Sciatic nerve (tissue), 2 donors: ENCODE measurements at places on chromosomes 2 and 18.

- no peak for DNase-seq
Observed at GRCh38 chr18:23992089-23992940, 22.2 kb upstream of the TTC39C start.

- no peak for DNase-seq
Observed at GRCh38 chr2:57429831-57430230, 616.8 kb upstream of the VRK2 start.

GRCh38 chr18:32596501-32596900 is 125.8 kb upstream of the GAREM1 start:
- no peak for DNase-seq

GRCh38 chr18:75210274-75211001 is at the start of gene TSHZ1:
Gene TSHZ1, plus strand, starts transcription at chr18:75210797. Its CDS starts 1,080 bp downstream, at chr18:75211877.
- DNase-seq: peak; percentile 69

DNA sequence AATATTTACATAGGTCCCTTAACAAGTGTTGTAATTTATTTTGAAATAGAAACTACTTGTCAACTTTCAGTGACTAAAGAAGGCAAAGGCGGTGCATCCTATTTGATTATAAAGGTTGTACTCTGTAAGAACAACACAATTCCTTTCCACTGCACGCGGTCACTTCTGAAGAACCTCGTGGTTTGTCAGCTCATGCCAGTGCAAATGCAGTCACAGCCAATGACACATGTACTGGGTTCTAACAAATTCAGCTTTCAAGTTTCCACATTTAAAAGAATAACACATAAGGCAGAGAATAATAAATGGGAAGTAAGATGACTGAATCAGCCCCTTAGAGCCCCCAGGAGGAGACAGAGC is 39.7 kb downstream of the CYB5A start:
- DNase-seq: no peak

DNA sequence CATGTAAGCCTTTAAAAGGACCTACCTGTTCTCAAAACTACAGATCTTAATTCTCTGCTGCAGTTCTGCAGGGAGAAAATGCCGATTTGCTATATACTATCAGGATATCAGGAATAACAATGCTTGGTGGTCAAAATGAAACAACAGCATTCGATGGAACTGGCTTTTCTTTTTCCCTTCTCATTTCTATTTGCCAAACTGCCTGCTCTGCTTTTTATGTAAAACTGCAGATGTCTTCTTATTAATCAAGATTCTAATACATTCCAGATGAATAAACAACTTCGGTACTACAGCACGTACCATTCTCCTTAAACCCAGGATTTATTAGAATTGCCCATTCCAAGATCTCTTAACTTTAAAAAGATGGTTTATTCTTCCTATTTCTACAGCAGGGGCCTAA is 100.9 kb downstream of the ZNF521 start:
- DNase-seq: no peak

- no peak for DNase-seq
Observed at GRCh38 chr2:156405586-156405985, 30.6 kb upstream of the GPD2 start.

DNA sequence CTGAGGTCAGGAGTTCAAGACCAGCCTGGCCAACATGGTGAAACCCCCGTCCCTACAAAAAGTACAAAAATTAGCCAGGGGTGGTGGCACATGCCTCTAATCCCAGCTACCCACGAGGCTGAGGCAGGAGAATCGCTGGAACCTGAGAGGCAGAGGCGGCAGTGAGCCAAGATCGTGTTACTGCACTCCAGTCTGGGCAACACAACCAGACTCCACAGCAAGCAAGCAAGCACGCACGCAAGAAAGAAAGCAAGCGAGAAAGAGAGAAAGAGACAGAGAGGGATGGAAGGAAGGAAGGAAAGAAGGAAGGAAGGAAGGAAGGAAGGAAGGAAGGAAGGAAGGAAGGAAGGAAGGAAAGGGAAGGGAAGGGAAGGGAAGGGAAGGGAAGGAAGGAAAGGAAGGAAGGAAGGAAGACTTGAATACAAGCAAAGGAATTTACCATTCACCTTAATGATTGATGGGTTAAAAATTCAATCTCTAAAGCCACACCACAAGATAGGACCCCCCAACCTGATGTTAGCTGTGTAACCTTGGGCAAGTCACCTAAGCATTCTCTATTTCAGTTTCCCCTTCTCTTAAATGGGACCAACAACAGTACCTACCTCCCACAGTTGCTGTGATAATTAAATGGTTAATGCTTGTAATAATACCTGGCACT is 181.7 kb downstream of the ATAD2B start:
- DNase-seq: no peak

DNA sequence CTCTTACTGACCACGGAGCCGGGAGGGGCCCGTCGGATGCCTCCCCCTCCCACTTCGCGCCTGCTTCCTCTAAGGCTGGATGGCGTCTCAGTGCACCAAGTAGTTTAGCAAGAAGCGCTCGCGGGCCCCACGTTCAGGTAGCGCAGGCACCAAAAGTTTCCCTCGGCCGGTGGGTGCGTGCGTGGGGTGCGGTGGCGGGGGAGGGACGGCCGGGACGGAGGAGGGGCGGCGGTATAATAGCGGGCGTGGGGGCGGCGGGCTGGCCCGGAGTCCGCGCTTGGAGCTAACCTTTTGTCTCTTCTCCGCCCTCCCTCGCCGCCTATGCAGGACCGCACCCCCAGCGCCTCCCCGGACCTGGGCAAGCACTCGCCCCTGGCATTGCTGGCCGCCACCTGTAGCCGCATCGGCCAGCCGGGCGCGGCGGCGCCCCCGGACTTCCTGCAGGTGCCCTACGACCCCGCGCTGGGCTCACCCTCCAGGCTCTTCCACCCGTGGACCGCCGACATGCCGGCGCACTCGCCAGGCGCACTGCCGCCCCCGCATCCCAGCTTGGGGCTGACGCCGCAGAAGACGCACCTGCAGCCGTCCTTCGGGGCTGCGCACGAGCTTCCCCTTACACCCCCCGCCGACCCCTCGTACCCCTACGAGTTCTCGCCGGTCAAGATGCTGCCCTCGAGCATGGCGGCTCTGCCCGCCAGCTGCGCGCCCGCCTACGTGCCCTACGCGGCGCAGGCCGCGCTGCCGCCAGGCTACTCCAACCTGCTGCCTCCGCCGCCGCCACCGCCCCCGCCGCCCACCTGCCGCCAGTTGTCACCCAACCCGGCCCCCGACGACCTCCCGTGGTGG is 1.0 kb downstream of the SP5 start:
- no peak for DNase-seq

DNA sequence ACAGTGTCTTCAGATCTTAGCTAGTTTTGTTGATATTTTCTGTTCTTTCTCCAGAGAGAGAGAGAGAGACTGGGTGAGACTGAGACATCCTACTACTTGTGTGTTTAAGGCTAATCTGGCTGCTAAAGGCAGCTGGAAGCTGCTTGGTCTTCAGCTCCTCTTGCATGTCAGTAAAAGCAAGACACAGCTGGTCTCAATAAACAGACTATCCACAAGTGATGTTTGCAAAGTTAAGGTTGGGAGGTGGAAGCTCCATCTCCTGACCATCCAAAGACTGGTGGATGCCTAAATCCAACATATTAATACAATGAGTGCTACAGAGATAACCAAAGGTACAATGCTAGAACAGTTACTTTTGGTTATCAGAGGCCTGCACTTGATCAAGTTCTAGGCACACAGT is 17.8 kb downstream of the ERFE start:
- DNase-seq: no peak

DNA sequence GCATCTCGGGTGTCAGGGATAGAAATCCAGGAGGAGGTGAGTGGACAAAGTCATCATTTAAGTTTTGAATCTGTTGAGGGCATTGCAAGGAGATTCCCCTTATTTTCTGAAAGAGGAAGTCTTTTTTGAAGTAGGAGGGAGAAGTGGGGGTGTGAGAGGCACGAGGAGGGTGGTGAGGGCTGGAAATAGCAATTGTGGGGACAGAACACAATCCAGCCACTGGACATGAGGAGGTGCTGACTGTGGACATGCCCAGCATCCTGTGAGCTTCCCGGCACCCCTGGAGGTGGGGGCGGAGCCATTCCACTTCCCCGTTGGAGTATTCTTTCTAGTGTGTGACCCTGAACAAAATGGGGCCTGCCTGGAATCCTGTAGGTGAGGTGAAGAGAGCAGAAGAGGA is 310.7 kb upstream of the EPAS1 start:
- no peak for DNase-seq

DNA sequence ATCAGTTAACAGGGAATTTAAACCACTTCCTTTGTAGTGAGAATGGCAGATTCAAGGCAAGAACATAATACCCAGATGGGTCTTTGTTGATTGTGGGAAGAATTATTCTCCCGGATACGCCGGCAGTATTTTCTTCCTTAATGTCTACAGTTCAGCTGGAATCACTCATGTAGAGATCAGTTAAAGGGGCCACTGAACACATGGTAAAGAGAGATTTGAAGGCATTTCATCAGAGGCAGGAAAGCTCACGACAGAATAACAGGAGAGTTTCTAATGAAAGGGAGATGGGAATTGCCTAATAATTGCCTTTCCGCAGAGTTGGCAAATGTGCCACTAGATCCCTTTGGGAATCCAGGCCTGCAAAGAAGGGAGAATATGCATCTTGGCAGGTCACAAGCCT is 327.7 kb upstream of the ZNF804A start:
- no peak for DNase-seq

DNA sequence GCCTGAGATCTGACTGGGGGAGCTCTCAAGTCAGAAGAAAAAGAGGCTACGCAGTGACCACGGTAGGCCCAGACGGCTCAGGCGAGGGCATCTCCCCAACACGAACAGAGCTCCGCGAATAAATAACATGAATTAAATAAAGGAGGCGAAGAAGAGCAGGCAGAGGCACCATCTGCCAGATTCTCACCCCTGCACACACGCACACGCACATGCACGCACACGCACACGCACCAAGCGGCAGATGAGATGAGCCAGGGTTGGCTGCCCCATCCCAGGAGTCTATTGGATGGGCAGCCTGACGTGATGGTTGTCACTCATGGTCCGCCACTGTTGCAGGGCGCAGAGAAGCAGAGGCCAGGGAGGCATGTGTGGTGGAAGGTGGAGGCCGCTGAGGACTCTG is 50.4 kb upstream of the ASXL2 start:
- DNase-seq: no peak

- no peak for DNase-seq
Observed at GRCh38 chr2:26940001-26940400, 30.4 kb upstream of the MAPRE3 start.

GRCh38 chr2:161983331-161983651 is 90.7 kb downstream of the DPP4 start:
- DNase-seq: no peak

GRCh38 chr18:44799907-44800421 is 119.3 kb downstream of the SETBP1 start:
- DNase-seq: no peak

GRCh38 chr2:226136739-226137138 is 662.9 kb downstream of the IRS1 start:
- DNase-seq: no peak

GRCh38 chr2:168241208-168241607 is 6.2 kb downstream of the STK39 start:
- no peak for DNase-seq

GRCh38 chr2:220081171-220081570 is 453.7 kb downstream of the SLC4A3 start:
- DNase-seq: no peak

- DNase-seq: no peak
Observed at GRCh38 chr2:113178069-113178746, 4.4 kb downstream of the PSD4 start.

DNA sequence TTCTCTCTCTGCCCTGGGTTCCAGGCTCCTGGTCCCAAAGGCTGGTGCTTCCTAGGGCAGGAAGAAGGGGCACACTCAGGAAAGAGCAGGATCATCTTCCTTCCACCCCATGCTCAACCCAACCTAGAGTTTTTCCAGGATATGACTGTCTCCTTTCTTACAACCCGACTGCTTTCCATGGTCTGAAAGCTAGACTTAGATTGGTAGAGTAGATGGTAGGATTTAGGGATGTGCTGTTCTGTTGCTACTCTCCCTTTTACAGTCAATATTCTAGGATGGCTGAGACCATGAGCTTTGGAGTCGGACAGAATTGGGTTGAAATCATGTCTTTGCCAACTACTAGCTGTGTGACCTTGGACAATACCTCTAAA is 45.9 kb upstream of the IGFBP5 start:
- DNase-seq: no peak

GRCh38 chr2:50723286-50723938 is 308.5 kb downstream of the NRXN1 start:
- no peak for DNase-seq

DNA sequence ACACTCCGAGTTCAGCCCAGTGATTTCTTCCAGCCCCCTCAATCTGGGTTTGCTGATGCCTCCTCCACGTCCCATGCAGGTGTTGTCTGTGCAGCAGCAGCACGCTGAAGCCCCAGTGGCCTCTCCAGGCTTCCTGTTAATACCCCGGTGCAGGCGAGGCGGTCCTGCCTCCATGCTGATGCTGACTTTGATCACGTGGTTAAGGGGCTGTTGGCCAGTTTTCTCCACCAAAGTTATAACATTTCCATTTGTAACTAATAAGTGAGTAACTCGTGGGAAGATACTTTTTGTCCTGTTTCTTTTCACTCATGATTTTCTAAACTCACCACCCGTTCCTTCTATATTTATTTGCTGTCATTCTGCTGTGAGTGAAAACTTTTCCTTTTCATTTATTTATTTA is 42.5 kb upstream of the TMEM18 start:
- no peak for DNase-seq

GRCh38 chr2:29417630-29418029 is 302.4 kb downstream of the CLIP4 start:
- DNase-seq: no peak

- DNase-seq: no peak
Observed at GRCh38 chr2:38168710-38169480, 92.9 kb upstream of the CYP1B1 start.

DNA sequence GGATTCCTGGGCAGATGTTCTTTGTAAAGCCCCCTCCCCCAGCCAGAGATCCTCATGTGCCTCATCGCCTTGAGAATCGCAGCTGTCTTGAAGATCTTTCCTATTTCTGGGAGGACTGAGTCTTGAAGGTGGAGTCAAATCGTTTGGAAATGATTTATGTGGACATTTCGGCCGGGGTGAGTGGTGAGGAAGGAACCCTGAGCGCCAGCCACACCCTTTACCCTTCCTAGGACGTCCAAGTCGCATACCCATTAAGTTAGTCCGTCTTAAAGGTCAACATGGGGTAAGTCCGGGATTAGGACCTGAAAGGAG is 84.9 kb upstream of the ZCCHC2 start:
- DNase-seq: no peak

GRCh38 chr2:12428786-12429185 is 287.9 kb upstream of the TRIB2 start:
- DNase-seq: no peak

GRCh38 chr18:813172-814071 is 1.4 kb upstream of the YES1 start:
- no peak for DNase-seq
